ENCODE measurements at places on chromosomes 5 and 9. TPM values are rescaled to one million over a fixed set of nuclear protein-coding genes. Genes with fewer than 3 reads are reported as not detected.

OR1J2 gene
- total RNA-seq, result not detected

SETD9 gene
- total RNA-seq, result 3.7 TPM

CCDC69 gene
- total RNA-seq, result 0.49 TPM

OBP2B gene
- not detected for total RNA-seq

ANGPTL2 gene
- 3.7 TPM for total RNA-seq

ESM1 gene
- total RNA-seq, result 0.49 TPM

GPR151 gene
- 0.25 TPM for total RNA-seq

C9orf50 gene
- total RNA-seq, result not detected

PCDHA10 gene
- 9.6 TPM for total RNA-seq

PCDHAC1 gene
- total RNA-seq, result 28.3 TPM

KCNV2 gene
- not detected for total RNA-seq

PLPPR1 gene
- total RNA-seq, result 122 TPM

PDCD1LG2 gene
- 0.25 TPM for total RNA-seq

LRRC19 gene
- total RNA-seq, result under 0.01 TPM

SYNPO gene
- total RNA-seq, result 4.9 TPM

PCDHA12 gene
- total RNA-seq, result 8.6 TPM

CDH9 gene
- 10.3 TPM for total RNA-seq

BHMT gene
- 0.25 TPM for total RNA-seq

FGFR4 gene
- total RNA-seq, result 2.7 TPM

HAVCR2 gene
- 3.9 TPM for total RNA-seq

ENTPD2 gene
- 0.25 TPM for total RNA-seq

MYORG gene
- total RNA-seq, result 9.8 TPM

Data from temporal lobe (tissue), 4 donors.